Amygdala (tissue), 56 donors: ENCODE measurements at places on chromosomes 2 and 18.

GRCh38 chr2:42092084-42092996, 44.5 kb downstream of the PKDCC start:
- no peak for DNase-seq

DNA sequence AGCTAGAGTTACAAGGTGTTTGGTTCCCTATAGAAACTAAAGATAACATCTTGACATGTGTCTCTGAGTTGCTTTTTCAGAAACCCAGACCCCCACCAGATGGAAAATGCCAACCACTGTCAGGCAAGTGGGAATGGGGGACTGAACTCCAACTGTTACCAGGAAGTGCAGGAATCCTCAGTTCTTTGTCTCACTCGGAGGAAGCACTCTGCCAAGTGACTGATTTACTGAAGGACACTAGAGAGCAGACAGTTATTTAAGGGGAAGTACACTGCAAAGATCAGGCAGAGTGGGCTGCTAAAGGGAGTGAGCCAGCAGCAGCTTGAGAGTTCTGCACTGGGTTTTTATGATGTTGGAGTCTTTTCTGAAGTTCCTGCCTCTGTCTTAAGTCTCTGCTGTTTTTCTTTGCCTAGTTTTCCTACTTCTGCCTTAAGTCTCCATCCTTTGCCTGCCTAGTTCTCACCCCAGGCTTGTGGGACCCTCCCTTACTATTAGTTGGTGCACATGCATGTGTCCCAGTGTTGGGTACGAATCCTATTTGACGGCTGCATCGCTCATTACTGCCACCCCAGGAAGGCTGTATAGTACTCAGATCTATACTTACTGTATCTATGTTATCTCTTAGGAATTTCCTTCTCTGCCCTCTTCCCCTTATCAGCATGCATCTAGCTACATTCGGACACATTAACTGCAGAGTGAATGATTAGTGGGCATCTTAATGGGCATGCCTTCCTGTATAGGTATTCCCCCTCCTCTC, 97.1 kb downstream of the TEX51 start:
- DNase-seq = no peak

DNA sequence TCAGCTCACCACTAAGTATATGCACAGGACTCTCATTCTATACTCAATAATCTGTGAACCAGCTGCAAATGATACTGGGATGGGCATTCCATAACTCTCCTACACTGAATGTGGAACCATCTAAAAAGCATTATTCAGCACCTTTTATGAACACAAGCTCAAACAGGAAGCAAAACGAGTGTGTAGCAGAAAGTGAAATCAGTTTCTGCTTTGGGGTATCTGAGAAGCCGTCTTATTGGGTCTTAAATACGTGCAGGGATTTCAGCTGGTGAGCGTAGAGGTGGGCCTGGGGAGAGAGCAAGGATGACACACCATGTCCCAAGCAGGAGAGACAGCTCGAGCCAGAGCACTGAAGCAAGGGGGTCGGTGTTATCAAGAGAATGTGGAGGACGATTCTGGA, 120.0 kb upstream of the TTN start:
- DNase-seq = no peak

- no peak for DNase-seq
Measured at GRCh38 chr2:227127201-227127600, 36.8 kb downstream of the COL4A4 start.

- no peak for DNase-seq
Measured at GRCh38 chr2:146776596-146776995, 1068.2 kb upstream of the ACVR2A start.

GRCh38 chr2:106941372-106941993, 55.5 kb upstream of the ST6GAL2 start:
- DNase-seq = no peak

DNA sequence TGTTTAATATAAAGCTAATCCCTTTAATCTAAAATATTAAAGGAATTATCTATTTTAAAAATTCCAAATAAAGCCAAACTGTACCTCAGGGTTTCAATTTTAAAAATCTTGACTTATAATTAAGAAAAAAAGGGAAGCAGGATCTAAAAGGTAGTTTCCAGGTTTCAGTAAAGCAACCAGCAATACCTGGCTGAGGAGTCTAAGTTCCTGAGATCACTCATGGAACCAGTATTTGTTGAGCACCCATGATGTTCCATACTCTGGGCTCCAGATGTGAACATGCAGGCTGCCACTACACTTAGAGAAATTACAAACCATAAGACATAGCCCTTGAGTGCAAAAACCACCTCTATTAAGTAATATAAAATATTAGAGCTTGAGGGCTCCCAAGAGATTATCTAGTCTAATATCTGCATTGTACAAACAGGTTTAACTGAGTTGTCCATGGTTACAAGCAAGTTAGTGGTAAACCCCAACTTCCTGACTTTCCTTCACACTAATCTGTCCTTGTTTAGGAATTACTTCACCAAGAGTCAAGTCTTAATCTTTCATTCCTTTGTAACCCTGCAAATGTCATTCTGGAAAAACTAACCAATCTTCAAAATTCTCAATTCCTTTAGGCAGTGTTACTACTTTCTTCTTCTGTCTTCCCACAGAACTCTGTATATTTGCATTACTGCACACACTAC, 49.2 kb downstream of the CLASP1 start:
- DNase-seq = no peak

- no peak for DNase-seq
Measured at GRCh38 chr2:202510911-202511310, 123.9 kb upstream of the FAM117B start.

DNA sequence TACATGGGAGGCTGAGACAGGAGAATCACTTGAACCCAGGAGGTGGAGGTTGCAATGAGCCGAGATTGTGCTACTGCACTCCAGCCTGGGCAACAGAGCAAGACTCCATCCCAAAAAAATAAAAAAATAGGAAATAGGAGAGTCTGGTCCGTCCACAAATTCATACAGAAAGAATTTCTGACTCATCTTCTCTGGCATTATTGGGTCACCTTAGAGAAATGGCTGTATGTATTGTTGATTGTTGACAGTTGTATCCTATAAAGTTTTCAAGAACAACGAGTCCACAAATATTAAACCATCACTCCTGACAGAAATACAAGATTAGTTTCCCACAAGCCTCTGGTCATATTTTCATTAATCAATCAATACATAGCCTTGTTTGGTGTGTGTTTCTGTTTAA, 20.4 kb downstream of the RBM43 start:
- no peak for DNase-seq

DNA sequence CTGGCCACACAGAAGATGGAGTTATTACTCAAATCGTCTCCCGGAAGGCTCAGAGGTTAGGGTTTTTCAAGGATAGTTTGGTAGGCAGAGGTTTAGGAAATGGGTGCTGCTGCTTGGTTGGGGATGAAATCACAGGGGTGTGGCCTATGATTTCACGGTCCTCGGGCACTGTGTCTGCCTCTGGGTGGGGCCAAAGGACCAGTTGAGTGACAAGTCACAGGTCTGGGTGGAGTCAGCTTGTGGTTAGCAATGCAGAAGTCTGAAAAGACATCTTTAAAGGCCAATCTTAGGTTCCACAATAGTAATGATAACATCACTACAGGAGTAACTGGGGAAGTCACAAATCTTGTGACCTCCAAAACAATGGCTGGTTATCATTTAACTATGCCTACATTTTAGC, 387.8 kb downstream of the ZNF521 start:
- no peak for DNase-seq

GRCh38 chr2:120885321-120885720, 149.7 kb downstream of the GLI2 start:
- no peak for DNase-seq

- no peak for DNase-seq
Measured at GRCh38 chr2:121282800-121283385, 2.1 kb downstream of the TFCP2L1 start.

GRCh38 chr2:33421820-33422219, 54.6 kb upstream of the RASGRP3 start:
- DNase-seq = no peak
